Upper lobe of right lung (tissue), 1 donor: ENCODE measurements at places on chromosomes 2 and 18.

GRCh38 chr2:172095905-172096625, 6.6 kb downstream of the DLX2 start:
- no peak overlapping the region for H3K27ac ChIP-seq
- H3K4me3 ChIP-seq: peak overlapping the region; percentile 39
- H3K27me3 ChIP-seq: peaks cover 100% of the 10 kb centered on the region
- H3K36me3 ChIP-seq: no peaks in the 10 kb centered on the region
- no peak for DNase-seq

DNA sequence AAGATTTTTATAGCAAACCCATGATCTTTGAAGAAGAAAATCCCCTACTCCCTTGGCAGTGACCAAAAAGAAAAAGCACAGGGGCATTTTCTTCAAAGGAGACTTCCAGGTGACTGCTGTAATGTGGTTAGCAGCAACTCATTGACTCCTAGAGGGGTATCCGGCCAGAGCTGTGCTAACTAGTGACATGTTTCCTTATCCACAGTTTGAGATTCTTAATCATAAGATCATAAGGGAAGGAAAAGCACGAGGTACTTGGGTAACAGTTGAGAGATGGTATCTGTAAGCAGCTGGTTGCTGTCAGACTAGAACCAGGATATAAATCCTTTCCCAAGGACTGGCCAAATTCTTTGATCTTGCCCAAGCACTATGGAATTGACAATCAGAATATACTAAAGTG, 124.7 kb downstream of the MREG start:
- no peaks in the 10 kb centered on the region for H3K27me3 ChIP-seq
- no peak overlapping the region for H3K4me3 ChIP-seq
- no peaks in the 10 kb centered on the region for H3K36me3 ChIP-seq
- no peak for DNase-seq
- H3K4me1 ChIP-seq: peaks cover 7% of the 10 kb centered on the region
- peak overlapping the region; percentile 68 for H3K27ac ChIP-seq

- no peaks in the 10 kb centered on the region for H3K36me3 ChIP-seq
- H3K27ac ChIP-seq: no peak overlapping the region
- H3K4me1 ChIP-seq: no peaks in the 10 kb centered on the region
- DNase-seq: no peak
These were observed 149.9 kb downstream of the RBM43 start for GRCh38 chr2:151111599-151112278.

DNA sequence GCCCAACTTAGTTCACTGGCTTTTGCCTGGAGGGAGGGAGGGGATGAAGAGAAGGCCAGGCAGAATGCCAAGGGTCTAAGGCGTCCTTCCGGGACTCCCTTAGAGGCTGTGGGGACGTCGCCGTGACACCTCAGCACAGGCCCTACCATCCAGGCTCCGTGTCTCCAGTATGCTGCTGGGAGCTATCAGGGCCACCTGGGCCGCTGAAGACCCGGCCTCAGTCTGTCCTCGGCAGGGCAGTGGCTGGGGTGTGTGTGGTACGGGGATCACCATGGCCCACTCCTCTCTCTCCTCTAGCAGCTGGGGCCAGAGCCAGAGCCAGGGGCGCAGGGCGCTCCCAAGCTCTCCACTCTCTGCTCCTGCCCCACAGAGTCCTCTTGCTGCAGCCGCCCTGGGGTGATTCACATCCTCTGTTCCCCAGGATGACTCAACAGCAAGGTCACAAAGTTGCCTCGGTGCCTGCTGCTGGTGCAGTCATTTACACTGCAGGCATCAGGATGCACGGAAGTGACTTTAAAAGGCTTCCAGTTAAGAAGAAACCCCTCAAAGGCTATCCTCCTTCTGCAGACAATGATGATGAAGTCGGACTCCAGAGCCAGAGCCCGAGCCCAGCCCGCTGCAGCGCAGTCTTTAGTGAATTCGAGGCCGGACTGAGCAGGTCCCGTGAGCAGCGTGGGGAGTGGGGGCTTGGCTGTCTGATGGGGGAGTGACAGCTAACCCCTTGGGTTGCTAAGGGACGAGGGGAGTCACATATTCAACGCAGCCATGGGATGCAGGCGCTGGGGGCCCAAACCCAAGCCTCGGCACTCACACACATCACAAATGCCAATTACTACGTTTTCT, 31.9 kb downstream of the SNORC start:
- H3K27me3 ChIP-seq: peaks cover 13% of the 10 kb centered on the region
- H3K4me3 ChIP-seq: no peak overlapping the region
- no peak overlapping the region for H3K27ac ChIP-seq

- H3K4me3 ChIP-seq: no peak overlapping the region
- H3K27ac ChIP-seq: no peak overlapping the region
These were observed 4.8 kb upstream of the KDM3A start for GRCh38 chr2:86436328-86436727.

DNA sequence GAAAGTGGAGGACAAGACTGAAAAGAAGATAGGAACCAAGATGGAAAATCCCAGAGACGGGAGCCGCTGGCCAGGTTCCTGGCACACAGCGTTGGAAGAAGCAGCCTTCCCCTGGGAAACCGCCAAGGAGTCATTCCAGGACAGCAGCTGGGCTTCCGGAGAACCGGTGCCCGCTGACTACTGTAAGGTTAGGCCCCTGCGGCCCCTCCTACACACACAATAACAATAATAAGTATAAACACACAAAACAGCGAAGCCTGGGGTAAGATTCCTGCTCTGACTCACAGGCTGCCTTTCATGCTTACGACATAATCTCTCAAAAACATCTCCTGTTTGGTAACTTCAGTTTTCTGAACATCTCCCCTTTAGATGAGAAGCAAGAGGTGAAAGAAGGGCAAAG, 28.1 kb upstream of the MYCN start:
- H3K27ac ChIP-seq: no peak overlapping the region
- no peak overlapping the region for H3K4me3 ChIP-seq
- DNase-seq: no peak
- H3K4me1 ChIP-seq: peaks cover 8% of the 10 kb centered on the region
- H3K27me3 ChIP-seq: no peaks in the 10 kb centered on the region
- H3K36me3 ChIP-seq: no peaks in the 10 kb centered on the region

- DNase-seq: no peak
- H3K27ac ChIP-seq: no peak overlapping the region
- H3K27me3 ChIP-seq: no peaks in the 10 kb centered on the region
- H3K4me1 ChIP-seq: no peaks in the 10 kb centered on the region
- H3K36me3 ChIP-seq: no peaks in the 10 kb centered on the region
These were observed 383.0 kb upstream of the DCC start for GRCh38 chr18:51957001-51957400.

DNA sequence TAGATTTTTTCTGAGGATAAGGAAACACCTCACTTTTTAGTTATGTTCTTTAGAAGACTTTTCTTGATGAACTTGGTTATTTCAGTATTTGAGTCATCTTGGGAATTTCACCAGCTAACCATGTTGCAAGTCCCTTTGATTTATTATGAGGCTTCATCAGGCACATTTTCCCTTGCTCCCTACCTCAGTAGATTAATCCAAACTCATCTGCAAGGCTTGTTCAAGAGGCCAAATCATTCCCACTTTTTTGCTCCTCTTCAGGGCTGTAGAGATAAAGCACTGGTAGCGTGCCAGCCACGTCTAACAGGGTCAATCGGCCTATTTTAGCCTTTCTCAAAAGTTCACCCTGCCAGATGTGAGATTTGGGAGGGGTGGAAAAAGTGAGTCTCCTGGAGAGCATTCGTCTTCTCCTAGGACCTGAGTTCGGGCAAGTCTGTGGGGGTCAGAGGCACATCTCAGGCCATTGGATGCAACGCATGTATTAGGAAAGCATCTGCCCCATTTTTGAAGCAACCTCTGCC, 120.3 kb downstream of the RDH14 start:
- no peaks in the 10 kb centered on the region for H3K27me3 ChIP-seq
- H3K27ac ChIP-seq: no peak overlapping the region
- DNase-seq: no peak
- H3K36me3 ChIP-seq: no peaks in the 10 kb centered on the region

DNA sequence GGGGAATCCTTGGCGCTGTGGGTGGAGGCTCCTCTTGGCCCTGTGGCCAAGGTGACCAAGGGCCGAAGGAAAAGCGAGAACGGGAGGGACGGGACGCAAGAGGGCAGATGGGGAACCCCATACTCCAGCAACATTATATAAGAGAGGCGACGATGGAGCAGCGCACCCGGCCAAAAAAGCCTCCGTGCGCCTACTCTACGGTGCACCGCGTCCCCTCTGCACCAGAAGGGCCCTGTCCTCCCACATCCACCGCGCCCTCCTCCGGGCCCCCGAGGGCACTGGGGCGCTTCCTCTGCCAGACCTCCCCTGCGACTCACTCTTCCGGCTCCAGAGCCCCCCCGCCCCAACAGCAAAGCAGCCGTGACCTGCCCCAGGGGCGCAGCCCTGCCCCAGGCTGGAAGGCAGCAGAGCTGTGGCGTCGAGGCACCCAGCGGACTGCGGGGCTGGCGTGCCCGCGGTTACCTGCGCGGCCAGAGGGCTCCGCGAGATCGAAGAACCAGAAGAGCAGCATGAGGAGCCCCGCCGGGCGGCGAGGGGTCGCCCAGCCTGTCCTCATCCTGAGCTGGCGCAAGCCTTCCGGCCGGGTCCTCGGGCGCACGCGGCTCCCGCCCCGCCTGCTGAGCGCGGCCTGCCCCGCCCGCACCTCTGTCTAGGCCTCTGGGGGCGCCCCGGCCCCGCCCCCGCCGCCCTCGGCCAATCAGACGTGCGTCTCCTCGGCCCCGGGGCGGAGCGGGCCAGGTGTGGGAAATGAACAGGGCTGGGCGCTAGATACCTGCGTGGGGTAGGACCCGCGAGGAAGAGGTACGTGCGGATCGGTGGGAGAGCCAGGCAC, 106.3 kb upstream of the CD302 start:
- H3K27ac ChIP-seq: peak within 1 kb of the TSS; percentile 44
- DNase-seq: peak; percentile 91
- no peaks in the 10 kb centered on the region for H3K27me3 ChIP-seq
- peak within 1 kb of the TSS; percentile 62 for H3K4me3 ChIP-seq
- H3K36me3 ChIP-seq: no peaks in the 10 kb centered on the region

GRCh38 chr2:158781353-158781961, 13.7 kb upstream of the DAPL1 start:
- H3K27ac ChIP-seq: no peak overlapping the region
- H3K4me3 ChIP-seq: no peak overlapping the region
- no peaks in the 10 kb centered on the region for H3K27me3 ChIP-seq
- no peak for DNase-seq
- no peaks in the 10 kb centered on the region for H3K4me1 ChIP-seq

DNA sequence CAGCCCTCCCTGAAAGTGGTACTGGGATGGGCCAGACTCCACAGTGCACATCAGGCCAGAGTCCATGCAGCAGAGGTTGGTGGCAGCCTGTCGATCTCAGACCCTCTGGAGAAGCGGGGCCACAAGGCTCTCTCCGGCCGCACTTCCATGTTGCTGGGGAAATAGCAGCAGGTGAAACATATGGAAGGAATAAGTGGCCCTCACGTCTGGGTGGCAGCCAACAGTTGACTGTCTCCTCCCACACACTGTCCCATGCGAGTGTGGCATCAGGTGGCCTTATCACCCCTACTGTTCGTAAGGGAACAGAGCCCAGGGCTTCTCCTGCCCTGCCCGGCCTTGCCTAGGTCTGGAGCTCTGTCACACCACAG, 58.1 kb upstream of the FOSL2 start:
- peak; percentile 63 for DNase-seq
- H3K4me1 ChIP-seq: peaks cover 12% of the 10 kb centered on the region
- no peak overlapping the region for H3K27ac ChIP-seq
- H3K36me3 ChIP-seq: no peaks in the 10 kb centered on the region
- H3K27me3 ChIP-seq: no peaks in the 10 kb centered on the region
- no peak overlapping the region for H3K4me3 ChIP-seq
